ENCODE measurements at places on chromosomes 5 and 9.

GRCh38 chr5:146574713-146575112 is 58.7 kb upstream of the GPR151 start:
- DNase-seq = no peak

DNA sequence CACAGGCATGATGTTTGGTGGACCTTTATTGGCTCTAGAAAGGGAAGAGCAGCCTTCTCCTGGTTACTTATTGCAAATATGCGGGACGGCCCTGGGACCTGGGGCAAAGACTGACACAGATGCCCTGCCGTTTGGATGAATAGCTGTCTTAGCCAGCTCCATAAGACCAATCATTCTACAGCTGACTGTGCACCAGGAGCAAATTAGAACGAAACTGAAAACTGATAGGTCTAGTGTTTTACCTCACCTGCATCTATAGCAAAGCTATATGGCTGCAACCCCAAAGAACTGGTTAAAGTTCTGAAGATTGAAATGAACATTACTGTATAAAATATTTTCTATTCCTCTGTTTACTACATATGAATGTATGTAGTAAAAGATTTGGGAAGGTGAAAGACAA is 34.2 kb upstream of the BNC2 start:
- DNase-seq = no peak

GRCh38 chr9:114238891-114239875 is 83.7 kb upstream of the ORM1 start:
- peak; percentile 20 for DNase-seq

- peak; percentile 41 for DNase-seq
These were observed 23.4 kb downstream of the CDK20 start for GRCh38 chr9:87950765-87951488.

DNA sequence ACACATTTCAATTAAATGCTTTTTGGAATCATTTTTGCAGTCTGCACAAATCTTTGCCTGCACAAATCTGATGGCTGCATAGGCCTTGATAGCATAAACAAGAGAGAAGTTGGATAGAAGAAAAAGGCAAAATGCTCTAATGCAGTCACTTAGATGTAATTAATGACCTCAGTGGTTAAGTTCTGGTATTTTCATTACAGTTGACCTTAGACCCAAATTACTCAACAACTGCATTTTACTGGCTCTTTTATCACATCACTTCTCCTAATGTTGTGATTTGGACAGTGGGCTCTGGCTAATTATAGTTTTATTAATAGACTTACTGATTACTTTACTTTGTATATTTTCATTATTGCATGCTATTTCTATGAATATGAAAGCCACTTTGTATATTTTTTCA is 34.3 kb downstream of the NTRK2 start:
- DNase-seq = peak; percentile 83

DNA sequence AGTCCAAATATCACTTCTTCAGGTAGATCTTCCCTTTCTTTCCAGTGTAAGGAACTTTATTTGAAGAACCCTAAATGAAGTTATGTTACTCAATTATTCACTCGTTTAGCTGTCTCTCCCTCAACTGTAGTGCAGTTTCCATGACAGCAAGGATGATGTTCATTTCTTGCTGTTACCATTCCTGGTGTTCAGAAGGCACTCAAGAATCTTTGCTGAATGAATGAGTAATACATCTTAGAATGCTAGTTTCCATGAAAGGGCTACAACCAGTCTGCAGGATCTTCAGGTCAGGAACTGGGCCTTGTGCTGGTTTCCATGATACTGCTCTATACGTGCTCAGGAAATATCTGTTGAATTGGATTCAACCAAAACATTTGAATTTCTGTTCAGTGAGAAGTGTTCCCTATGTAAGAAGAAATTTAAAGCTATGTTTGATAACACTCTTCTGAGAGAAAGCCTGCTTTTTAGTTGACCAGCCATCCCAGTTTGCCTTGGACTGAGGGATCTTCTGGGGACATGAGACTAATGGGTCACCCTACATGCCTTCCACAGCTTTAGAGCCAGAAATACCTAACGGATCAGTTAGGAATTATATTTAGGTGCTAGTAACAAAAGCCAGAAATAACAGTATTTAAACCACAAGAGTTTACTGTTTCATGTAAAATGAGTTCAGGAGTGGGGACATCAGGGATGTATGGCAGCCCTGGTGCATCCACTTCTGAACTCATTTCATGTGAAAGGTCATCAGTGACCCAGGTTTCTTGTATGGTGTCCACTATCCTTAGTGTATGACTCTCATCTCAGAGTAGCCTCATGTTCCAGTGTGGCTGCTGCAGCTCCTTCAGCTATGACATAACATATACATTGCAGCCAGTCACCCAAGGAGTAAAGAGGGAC is 500.1 kb upstream of the SGCD start:
- no peak for DNase-seq

GRCh38 chr9:92808726-92809451 is 44.3 kb upstream of the BICD2 start:
- DNase-seq = peak; percentile 58

DNA sequence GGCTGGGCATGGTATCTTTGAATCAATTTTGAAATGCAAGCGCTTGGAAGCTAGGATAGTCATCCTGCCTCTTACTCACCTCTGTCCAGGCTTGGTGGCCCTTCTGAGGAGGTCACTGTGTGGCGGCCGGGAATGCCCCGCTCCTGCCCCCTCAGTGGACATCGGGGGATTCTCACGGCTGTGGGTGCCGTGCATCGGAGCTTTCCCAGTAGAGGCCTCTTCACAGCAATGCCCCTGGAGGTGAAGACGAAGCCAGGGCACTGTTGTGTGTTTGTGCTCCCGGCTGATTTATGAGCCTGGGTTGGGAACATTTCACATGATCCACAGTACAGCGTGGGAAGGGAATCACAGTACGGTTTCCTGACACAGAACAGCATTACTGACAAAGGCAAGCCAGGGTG is 147.5 kb downstream of the NXNL2 start:
- no peak for DNase-seq

- DNase-seq = peak; percentile 51
These were observed 2123.7 kb upstream of the C9orf72 start for GRCh38 chr9:29697011-29697410.

DNA sequence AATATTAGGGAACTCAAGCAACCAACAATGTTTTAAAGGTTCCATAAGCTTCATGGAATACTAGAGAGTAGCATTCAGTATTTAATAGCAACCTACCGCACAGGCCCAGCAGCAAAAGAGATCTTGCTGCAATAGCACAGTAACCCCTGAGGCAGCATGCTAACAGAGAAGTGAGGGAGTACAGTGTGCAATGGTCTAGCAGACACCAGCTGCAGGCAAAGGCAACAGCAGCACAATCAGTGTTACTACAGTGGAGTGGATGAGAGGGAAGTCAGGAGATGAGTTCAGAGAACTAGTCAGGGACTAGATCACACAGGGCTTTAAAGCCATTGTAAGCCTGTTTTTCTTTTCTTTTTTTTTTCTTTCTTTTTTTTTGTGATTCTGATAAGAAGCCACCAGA is 2.8 kb downstream of the TICAM2 start:
- DNase-seq = peak; percentile 38

Measured in M059J (cell line).